T-helper 17 cell (primary cell): ENCODE measurements at places on chromosomes 7 and 10.

DNA sequence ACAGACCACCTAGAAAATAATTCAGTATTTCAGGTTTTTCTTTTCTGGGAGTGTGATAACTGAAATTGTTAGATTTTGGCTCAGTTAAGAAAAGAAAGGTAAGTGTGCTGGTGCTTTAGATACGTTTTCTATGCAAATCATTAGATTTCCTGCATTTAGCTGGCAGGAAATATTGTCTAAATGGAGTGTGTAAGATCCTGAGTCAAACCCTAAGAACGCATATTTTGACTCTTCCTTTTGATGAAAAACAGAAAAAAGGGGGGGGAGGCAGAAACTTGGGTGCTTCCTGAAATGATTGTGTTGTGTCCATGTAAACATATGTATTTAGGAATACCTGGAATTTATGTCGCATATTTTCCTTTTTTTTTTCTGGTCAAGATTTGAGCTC is 1.2 kb downstream of the GRK5 start:
- no peak for DNase-seq

DNA sequence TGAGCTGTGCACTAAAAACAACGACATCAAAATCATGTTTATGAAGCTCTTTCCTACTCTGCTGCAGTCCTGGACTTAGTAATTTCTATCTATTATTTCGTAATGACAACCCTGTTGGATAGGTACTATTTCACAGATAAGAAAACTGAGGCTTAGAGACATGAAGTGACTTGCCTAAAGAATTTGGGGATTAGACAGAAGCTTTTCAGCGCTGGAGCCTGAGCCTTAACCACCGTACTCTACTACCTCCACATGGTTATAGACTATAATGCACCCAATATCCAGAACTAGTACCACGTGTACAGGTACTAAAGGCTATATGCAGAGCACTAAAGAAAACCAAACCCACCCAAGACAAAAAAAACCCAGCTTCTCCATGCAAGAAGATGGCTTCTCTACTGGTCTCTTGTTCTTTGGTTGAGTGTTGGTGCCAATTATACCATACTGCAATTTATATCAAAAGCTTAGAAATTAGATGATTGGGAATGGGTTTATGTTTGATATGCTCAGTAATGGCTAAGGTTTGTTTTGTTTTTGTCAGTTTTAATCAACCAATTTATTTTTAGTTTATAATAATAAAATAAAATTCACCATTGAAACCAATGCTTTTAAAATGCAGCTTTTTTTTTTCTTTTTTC is 6.5 kb upstream of the SNX10 start:
- DNase-seq: no peak

GRCh38 chr7:90931986-90932916 is 332.0 kb upstream of the FZD1 start:
- DNase-seq: no peak

DNA sequence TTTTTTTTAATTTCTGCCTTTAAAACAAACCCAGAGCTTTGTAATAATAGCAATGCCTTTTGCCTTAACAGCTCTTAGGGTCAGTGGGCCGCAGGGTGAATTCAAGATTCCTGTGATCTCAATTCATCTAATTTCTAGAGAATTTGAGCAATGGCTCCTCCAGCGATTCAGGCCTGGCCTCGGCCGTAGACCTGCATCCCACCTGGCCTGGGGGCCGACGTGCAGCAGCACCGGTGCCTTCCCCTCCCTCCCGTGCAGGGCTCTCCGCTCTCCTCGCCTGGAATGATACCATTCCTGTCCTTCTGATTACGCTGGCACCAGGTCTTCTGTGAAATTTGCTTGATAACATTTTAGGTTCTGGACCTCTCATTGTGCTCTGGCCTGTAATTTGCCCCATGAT is 172.5 kb downstream of the ADARB2 start:
- no peak for DNase-seq

GRCh38 chr10:119351189-119351588 is 143.8 kb downstream of the GRK5 start:
- no peak for DNase-seq

DNA sequence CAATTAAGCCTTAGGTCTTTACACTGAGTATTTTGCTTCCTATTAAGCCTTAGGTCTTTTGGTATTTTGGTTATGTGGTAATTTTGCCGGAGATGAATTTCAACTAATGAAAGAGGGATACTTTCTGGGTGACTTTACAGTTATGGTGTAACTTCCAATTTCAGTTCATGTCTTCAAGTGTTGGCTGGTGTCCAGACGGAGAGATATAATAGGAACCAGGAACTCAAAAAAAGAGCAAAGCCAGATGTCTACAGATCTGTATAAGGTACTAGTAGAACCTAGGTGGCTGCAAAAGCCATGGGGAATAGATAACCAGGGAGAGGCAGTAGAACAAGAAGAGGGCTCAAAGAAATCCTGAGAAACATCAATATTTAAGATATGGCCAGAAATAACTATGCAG is 12.3 kb downstream of the ERCC6 start:
- no peak for DNase-seq

GRCh38 chr10:53491774-53492173 is 719.2 kb upstream of the MBL2 start:
- no peak for DNase-seq

DNA sequence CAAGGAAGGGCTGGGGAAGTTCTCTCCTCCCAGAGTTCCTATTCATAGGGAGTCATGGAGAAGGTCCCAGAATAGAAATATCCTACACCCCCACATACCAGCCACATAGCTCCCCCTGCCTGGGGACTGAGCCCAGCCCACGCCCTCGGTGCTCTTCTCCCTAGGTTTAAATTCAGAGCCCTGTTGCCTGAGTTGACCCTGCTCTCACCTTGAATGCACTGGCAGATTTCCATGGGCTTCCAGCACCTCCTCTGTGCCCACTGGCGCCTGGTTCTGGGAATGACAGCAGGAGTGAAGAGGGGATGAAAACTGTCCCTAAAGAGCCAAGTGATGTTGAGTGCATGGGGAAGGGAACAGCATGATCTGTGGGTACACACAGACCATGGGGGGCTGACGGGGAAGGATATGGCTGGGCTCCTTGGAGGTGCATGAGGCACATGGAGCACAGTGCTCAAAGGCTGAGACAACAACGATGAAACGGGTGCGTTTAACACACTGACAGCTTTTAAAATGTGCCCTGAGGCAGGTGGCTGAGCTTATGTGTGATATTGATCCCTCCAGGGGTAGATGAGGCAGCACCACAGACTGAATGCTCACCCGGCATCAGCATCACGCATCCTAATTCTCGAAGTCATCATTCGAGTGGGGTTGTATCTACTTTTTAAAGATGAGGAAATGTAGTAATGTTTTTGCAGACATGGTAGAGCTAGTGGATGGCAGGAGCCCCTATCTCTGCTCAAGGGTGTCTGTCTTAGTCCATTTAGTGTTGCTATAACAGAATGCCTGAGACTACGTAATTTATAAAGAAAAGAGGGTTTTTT is 53.7 kb upstream of the IGFBP3 start:
- DNase-seq: no peak

- DNase-seq: no peak
These were observed 36.4 kb upstream of the INSIG1 start for GRCh38 chr7:155261031-155261985.

- no peak for DNase-seq
These were observed 324 bp downstream of the TWNK start for GRCh38 chr10:100987685-100988049.

DNA sequence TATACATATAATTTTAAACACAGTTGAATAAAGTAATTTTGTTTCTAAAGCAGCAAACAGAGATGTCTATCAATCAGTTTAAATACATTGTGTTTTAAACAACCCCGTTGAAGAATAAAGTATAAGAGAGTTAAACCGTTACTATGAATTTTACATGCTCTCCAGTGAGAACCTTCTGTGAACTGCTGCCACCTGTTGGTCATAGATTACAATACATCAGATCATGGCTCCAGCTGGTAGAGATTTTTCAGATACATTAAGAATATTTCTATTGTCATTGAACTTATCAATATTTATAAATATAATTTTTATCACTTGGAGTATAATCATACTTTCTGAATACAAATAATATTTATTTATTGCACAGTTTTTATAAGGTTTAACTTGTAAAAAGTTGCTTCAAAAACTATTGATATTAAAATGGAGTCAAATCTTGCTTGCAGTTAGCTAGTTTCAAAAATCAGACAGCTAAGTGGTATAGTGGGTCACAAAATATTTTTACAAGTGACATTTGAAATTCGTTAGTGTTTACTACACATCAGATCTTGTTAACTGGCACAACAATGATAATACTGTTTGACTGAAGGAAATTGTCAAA is 561.2 kb upstream of the PHF14 start:
- no peak for DNase-seq

GRCh38 chr7:96212474-96212873 is 109.4 kb downstream of the SLC25A13 start:
- no peak for DNase-seq

DNA sequence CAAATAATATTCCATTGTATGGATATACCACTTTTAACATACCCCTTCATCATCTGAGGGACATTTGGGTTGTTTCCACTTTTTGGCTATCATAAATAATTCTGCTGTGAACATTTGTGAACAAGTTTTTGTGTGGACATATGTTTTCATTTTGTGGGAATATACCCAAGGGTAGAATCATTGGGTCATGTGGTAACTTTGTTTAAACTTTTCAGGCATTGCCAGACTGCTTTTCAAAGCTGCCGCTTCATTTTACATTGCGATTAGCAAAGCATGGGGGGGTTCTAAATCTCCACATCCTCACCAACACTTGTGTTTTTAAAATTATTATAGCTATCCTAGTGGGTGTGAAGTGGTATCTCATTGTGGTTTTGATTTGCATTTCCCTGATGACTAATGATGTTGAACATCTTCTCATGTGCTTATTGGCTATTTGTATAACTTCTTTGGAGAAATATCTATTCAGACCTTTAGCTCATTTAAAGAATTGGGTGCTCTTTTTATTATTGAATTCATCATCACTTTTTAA is 8.4 kb upstream of the HHEX start:
- DNase-seq: no peak

- no peak for DNase-seq
These were observed 24.1 kb downstream of the GPAM start for GRCh38 chr10:112159469-112159868.

DNA sequence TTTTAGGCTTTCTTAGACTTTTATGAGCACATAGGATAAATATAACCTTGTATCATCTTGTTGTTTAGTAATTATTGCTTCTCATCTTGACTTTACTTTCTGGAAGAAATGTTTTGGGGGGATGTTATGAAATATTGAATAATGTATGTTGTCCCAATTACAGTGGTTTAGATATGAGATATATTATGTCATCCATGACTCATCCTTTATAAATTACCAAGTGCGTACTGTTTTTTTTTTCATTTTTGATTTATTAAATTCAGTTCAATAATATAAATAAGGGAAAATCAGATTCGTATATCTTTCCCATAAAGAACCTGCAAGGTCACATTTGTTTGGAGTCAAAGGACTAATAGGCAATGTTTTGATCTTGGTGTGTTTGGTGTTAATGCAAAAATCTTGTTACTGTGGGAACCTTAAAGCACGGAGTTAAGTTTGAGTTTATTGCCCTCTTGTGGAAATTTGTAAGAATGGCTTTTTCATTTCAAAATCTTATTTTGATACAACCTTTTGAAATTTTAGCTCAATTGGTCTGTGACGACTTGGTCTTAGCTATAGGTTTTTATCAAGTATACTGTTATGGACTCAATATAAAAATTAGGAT is 108.6 kb downstream of the SRI start:
- DNase-seq: no peak

DNA sequence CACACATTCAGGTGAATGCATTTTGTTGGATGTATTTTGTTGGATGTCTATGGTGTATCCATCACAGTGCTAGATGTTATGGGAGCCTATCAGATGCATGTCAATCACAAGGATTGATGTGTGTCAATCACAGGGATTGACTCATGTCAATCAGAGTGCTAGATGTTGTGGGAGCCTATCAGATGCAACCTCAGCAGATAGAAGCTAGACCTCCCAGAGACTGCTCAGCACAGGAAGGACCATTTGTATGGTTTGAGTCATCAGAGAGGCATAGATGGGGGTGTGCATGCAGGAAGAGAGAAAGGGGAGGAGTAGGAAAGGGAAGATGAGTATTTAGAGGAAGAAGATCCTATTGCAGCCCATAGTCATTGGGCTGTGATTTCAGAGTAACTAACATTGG is 48.3 kb upstream of the PITRM1 start:
- DNase-seq: no peak

DNA sequence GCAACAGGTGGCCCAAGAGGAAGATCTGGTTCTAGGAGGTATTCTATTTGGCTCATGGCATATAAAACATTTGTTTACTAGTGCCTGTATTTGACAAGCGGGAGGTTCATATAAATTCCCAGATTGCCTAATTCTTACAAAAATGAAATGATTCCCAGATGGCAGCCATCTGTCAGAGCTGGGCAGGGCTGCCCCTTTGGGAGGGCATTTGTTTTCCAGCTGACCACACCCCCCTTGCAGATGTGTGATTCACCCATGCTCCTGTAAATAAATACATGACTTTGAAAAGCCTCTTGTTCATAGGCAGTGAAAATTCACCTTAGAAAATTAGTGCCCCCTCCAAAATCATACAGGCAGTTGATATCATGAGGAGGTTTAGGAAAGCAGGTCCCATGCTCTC is 8.6 kb downstream of the VWC2 start:
- no peak for DNase-seq
